ENCODE measurements at places on chromosomes 12 and 14.
A peak's percentile ranks its signal among the peaks of the same experiment; 100 is the strongest.

DNA sequence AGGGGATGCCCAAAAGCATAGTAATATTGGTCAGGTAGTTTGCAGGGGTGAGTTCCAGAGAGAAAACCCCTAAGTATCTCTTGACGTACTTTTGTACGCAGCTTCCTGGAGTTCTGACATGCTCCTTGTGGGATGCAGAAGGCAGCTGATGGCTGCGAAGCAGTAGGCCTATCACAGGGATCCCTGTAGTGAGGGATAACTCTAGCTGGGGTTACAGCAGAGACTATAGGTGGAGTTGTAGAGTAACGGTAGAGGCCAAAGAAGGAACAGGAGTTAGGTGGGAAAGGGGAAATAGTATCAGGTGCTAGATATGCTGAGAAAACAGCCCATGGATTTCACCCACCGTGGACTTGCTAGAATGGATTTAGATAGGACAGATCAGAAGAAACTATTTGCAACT is 37.3 kb downstream of the MGST1 start:
- DNase-seq, result no peak

DNA sequence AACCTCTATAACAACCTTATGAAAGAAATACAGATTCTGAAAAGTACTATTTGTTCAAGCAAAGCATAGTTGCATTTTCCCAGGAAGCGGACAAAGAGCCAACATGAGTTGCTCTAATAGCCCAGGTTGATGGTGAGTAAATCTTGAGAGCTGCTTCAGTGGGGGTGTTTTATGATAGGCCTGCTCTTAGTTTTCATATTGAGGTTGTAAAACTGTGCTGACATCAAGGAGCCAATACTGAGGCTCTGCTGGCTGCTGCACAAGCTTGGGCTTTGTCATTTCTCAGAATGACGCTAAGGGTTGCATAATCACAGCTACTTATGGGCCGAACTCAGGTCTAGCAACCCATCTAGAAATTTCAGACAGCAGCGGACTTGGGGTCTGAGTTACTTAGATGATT is 11.5 kb downstream of the TBC1D30 start:
- no peak for DNase-seq

- no peak for DNase-seq
These were observed 6.8 kb upstream of the HNF1A start for GRCh38 chr12:120971299-120972180.

DNA sequence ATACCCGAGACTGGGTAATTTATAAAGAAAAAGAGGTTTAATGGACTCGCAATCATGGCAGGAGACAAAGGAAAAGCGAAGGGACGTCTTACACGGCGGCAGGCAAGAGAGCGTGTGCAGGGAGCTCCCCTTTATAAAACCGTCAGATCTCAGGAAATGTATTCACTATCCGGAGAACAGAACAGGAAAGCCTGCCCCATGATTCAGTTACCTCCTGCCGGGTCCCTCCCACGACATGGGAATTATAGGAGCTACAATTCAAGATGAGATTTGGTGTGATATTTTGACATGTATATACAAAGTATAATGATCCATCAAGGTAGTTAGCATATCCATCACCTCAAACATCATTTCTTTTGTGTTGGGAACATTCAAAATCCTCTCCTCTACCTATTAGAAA is 2.3 kb upstream of the CDCA4 start:
- no peak for DNase-seq

DNA sequence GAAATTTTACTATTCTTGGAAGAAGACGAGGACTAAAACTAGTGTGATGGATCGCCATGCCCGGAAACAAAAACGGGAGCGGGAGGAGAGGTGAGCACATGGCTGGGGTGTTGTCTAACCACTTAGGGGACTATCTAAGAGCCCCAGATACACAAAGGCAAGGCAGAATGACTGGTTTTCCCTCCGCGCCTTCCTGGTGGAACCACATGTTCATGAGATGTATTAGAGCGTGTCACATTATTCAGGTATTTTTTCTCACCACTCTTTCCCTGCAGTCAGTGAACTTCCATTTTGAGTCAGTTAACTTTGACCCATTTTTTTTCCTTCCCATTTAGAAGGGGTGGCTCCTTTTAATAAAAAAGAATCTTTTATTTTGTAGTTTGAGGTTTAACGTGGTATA is 68.8 kb upstream of the TRAF3 start:
- no peak for DNase-seq

DNA sequence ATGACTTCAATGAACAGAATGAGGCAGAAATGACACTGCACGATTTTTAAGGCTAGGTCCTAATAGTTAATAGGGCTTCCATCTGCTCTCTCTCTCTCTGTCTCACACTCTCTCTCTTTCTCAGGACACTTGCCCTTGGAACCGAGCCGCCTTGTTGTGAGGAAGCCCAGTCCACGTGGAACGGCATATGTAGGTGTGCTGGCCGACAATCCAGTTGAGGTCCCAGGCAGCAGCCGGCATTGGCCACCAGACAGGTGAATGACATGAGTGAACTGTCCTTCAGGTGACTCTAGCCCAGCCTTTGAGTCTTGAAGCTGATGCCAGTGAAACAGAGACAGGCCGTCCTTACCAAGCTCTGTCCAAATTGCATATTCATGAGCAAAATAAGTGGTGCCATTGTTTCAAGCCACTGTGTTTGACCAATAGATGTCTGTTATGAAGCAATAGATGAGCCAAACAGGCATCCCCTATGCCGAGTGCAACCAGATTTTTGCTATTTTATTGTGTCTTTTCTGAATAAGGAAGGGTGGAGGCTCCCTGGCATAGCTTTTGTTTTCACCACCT is 217.5 kb upstream of the LHX5 start:
- no peak for DNase-seq

DNA sequence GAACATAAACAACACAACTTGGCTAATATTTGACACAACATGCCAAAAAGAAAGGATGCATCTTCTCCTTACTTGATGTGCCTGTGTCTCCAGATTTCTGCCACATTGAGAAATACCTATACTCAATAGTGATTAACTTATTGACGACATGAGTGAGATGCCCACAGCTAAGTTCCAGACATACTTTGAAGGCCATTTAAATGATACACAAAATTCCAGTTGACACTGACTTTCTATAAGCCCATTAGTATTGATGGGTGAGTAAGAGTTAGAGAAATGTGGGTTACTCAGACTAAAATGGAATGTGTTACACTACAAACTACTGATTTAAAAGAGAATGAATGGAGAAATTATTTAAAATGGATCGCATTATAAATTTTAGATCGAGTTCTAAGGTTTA is 838.2 kb upstream of the MGAT4C start:
- DNase-seq, result no peak

- no peak for DNase-seq
These were observed 2.6 kb upstream of the CAPRIN2 start for GRCh38 chr12:30757316-30757715.

DNA sequence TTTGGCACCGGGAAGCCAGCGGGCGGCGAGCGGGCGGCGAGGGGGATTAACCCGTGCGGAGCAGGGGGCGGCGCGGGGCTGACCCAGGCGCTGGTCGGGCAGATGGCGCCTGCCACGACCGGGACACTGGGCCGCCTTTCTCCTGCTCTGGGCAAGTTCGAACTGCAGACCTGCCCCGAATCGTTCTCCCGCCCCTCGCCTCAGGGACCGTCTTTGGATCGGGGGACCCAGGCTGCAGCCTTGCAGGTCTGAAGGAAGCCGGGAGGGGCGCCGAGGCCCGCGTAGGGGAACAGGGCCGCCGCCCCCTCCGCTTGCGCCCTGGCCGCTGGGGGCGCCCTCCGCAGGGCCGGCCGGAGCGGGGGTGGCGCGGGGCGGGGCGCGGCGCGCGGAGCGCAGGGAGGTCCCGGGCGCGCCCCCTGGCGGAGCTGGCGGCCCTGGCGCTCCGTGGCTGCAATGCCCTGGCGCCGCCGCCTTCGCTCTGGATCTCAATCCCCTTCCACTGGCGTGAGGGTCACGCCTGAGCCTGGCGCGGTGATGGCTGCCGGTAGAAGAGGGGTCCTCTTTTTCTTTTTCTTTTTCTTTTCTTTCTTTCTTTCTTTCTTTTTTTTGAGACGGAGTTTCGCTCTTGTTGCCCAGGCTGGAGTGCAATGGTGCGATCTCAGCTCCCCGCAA is 449 bp upstream of the LTBP2 start:
- DNase-seq, result no peak

- DNase-seq, result no peak
These were observed 22.4 kb upstream of the CLEC2D start for GRCh38 chr12:9646794-9647781.

- no peak for DNase-seq
These were observed 84.9 kb upstream of the ADAMTS20 start for GRCh38 chr12:43636725-43637463.

DNA sequence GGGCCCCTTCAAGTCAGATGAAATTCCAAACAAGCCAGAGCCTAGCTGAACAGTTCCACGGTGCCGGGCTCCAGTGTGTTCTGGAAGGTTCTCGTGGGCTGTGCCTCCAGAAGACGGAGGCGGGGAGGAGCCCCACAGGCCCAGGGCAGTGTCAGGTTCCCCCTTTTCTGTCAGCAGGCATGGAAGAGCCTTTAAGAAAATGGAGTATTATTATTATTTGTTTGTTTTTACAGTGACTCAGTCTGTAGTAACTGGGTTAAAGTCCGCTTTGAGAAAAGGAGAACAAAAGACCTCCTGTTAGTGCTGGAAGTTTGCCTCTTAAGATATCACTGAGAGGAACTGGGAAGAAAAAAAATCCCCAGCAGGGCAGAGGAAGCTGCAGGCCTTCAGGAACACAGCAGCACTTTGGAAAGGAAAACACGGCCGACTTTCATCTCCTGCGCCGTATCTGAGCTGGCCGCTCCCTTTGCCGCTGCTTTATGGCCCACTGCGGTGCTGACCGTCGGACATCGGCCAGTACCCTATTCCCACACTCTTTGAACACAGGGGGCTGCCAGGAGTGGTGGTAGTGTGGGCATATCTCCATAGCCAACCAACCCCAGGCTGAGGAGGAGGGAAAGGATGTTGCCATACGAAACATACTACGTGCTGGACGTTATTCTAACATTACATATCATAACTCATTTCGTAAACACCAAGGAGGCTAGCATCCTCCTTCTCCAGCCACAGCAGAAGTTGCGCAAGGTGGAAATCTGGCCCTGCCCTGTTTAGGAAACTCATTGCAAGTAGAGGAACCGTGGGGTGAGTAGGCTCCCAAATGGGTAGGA is 194.0 kb downstream of the ZFP36L1 start:
- DNase-seq, result peak; percentile 93
